AG04450 (cell line): ENCODE measurements at places on chromosomes 16 and 17.
A peak's percentile ranks its signal among the peaks of the same experiment; 100 is the strongest.

- DNase-seq: no peak
Observed at GRCh38 chr16:65294165-65294564, 172.3 kb upstream of the CDH11 start.

GRCh38 chr16:3638916-3639644, 15.4 kb upstream of the DNASE1 start:
- DNase-seq: no peak

DNA sequence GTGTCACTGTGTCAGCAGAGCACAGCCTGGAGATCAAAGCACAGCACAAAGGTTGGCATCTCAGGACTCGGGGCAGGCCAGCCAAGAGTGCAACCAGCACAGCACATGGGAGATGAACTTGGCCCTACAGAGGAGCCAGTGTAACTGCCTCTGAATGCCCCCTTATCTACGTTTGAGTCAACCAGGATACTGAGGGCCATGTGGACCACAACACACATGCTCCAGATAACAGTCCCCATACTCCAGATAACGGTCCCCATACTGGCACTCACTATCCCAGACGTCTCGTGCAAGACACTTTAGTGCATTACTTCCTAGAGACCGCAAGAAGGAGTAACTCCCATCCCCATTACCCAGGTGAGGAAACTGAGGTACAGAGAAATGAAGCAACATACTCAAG, 88.2 kb downstream of the XYLT1 start:
- DNase-seq: no peak

GRCh38 chr17:82648165-82648668, at the start of gene WDR45B:
WDR45B (minus strand) TSS chr17:82648444; CDS start chr17:82648340, 104 bp downstream.
- DNase-seq: peak; percentile 95

- DNase-seq: no peak
Observed at GRCh38 chr17:81427173-81428120, 32.2 kb downstream of the BAHCC1 start.

- DNase-seq: no peak
Observed at GRCh38 chr17:21020622-21021021, 22.2 kb downstream of the USP22 start.

DNA sequence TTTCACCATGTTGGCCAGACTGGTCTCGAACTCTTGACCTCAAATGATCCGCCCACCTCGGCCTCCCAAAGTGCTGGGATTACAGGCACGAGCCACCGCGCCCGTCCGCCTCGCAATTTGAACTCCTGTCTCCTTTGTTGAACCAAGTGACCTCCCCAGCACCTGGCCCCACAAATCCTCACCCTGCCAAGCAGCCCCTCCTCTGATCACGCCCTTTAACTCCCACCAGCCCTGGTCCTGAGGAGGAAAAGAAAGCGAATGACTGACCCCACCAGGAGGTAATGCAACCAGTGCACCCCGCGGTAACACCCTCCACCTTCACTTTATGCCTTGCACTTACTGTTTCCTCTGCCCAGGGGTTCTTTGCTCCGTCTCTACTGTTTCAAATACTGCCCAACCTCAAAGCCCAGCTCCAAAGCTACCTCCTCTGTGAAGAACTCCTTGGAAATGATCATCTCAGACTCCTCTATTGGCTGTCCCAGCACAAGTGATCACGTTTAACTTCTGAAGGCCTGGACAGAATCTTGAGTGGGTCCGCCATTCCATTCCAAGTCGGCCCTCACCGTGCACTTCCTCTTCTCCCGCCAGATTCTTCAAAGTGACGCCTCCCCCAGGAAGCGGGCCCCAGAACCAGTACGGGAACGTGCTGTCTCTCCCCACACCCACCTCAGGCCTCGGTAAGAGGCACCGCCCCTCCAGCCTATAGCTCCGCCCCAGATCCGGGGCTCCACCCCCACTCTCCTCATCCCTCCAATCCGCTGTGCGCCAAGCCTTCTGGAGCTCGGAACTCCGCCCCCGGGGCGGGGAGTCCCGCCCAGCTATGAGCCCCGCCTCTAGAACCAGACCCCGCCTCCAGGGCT, 4.4 kb downstream of the CD19 start:
- DNase-seq: no peak

GRCh38 chr16:5412731-5413130, 315.1 kb upstream of the EEF2KMT start:
- DNase-seq: no peak

DNA sequence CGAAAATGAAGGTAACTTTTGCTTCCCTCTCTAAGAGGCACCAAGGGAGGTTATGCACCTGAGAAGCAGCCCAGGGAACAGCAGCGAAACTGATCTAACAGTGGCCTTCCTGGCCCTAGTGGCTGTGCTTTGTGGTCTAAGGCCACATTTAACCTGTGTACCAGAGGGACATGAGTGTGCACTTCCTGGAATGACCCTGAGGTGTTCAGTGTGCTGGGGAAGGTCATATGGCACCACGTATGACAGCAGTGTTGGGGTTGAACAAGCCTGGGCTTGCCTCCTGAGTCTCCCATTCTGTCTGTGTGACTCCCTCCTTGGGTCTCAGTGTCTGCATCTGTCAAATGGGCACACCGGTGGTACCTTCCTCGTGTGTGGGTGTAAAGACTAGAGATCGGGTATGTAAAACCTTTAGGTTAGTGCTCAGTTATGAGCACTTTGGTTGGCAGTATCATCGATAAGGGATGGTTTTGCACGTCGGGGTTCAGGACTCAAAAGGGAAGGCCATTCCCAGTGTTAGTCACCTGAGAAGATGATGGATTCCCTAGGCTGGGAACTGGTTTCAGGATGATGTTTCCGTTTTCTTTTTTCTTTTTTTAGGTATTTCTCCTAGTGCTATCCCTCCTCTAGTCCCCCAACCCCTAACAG, 31.9 kb downstream of the PLCG2 start:
- DNase-seq: no peak

DNA sequence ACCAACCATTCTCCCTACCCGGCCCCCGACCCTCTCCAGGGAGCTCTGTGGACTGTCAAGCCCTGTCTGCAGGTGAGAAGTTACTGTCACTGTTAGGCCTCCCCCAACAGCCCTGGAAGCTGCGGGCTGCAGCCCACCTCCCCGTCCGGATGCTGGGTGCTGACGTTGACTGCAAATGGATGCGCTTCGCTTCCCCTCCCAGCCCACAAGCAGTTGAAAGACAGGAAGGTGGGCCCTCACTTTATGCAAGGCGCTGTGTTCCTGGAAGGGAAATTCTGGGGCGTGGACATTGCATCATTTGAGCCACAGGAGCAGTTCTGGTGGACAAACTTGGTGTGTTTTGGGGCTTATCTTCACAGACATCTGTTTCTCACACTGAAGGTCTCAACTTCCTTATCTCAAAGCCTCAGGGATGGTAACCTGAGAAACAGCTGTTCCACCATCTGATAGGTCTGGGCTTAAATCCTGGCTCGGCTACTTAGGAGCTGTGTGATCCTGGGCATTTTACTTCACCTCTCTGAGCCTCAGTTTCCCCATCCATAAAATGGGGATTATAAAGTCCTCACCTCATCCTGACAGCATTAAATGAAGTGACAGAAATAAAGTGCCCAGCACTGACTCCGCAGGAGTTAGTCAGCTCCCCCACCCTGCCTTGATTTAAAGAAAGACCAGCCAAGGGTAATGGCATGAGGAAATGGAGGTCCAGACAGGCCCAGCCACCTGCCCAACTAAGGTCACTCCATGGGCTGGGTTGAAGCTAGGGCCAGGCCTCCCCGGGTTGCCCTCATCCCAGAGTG, 4.6 kb upstream of the DRC7 start:
- DNase-seq: no peak
